ENCODE measurements at places on chromosomes 12 and 14.

DNA sequence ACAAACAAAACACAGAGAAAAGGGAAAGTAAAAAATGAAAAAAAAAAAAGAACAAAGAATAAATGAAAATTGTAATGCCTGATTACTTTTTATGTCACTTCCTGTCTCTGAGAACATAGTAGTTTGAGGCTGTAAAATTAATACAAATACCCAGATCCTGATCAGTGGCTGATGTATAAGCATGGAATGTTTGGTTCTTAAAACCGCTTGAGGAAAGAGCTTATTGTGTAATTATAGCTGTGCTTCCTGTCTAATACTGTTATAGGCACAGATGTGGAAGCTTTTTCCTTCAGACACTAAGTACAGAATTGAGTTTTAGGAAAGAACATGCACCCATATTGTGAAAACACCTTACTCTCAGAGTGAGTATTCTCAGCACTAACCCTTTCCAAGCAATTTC, 86.9 kb downstream of the AVPR1A start:
- H3K36me3 ChIP-seq = no peaks in the 10 kb centered on the region
- H3K4me3 ChIP-seq = no peak overlapping the region
- no peaks in the 10 kb centered on the region for H3K27me3 ChIP-seq

DNA sequence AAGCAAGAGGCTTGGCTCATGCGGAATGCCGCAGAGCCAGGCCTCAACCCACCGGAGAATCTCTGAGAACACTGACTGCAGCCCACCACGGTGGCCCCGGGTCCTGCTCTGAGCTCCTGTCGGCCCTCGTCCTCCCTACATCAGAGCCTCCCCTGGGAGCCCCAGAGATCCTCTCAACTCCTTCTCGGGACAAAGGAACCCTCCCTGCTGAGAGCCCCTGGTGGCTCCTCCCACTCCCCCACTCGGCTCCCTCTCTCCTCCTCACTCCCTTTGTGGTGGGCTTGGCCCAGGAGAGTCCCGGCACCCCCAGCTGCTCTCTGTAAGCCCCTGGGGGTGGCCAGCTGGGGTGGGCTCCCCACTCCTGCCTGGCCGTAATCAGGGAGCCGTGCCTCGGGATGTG, 11.1 kb upstream of the INF2 start:
- H3K4me1 ChIP-seq = peaks cover 24% of the 10 kb centered on the region
- H3K27me3 ChIP-seq = no peaks in the 10 kb centered on the region
- H3K27ac ChIP-seq = peak overlapping the region; percentile 90
- DNase-seq = peak; percentile 64
- no peaks in the 10 kb centered on the region for H3K36me3 ChIP-seq

DNA sequence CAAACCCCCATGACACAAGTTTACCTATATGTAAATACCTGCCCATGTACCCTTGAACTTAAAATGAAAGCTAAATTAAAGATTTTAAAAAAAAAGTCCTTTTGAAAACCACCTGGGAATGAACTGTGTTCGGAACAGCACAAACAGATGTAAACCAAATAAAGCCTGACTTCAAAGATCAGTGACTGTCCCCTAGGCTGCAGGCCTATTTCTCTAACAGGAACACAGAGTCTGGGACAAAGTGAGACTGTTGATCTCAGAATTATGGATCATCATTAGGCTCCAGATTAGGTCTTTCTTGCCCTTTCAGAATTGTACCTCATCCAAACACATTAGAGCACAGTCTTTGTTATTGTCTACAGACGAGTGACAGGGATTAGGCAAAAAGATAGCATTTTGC, 54.6 kb downstream of the PAH start:
- H3K27ac ChIP-seq = no peak overlapping the region
- DNase-seq = no peak
- no peaks in the 10 kb centered on the region for H3K4me1 ChIP-seq
- H3K27me3 ChIP-seq = no peaks in the 10 kb centered on the region

GRCh38 chr14:100900837-100901390, 2.6 kb downstream of the RTL1 start:
- peak; percentile 79 for DNase-seq
- no peaks in the 10 kb centered on the region for H3K27me3 ChIP-seq
- H3K27ac ChIP-seq = no peak overlapping the region
- H3K4me1 ChIP-seq = peaks cover 8% of the 10 kb centered on the region
- no peaks in the 10 kb centered on the region for H3K36me3 ChIP-seq
- H3K4me3 ChIP-seq = peak overlapping the region; percentile 32

GRCh38 chr14:76780875-76781647, 19.8 kb downstream of the VASH1 start:
- no peak for DNase-seq
- peaks cover 10% of the 10 kb centered on the region for H3K4me1 ChIP-seq
- H3K4me3 ChIP-seq = no peak overlapping the region
- H3K36me3 ChIP-seq = no peaks in the 10 kb centered on the region

GRCh38 chr14:72451054-72451972, 442.6 kb downstream of the DPF3 start:
- H3K27ac ChIP-seq = no peak overlapping the region
- no peaks in the 10 kb centered on the region for H3K36me3 ChIP-seq
- no peak overlapping the region for H3K4me3 ChIP-seq
- DNase-seq = peak; percentile 34
- peaks cover 3% of the 10 kb centered on the region for H3K4me1 ChIP-seq
- H3K27me3 ChIP-seq = no peaks in the 10 kb centered on the region

DNA sequence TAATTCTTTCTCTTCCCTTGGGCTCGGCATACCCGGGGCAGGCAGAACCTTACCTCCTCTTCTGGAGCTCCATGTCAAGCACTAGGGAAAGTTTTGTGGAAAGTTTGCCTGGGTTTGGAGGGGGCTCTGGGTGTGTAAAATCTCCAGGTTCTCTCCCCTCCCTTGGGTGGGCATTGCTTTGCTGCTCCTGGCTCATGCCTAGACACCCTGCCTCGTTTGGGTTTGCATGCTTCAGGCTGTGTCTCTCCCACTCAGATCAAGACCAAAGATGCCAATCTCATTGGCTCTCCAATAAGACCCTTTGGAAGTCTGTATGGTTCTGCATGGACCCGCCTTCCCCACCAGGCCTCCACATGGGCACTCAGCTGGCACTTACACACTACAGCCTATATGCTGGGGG, 6.2 kb upstream of the KRT2 start:
- H3K36me3 ChIP-seq = no peaks in the 10 kb centered on the region
- H3K4me3 ChIP-seq = no peak overlapping the region
- H3K27ac ChIP-seq = no peak overlapping the region
- no peak for DNase-seq
- H3K27me3 ChIP-seq = no peaks in the 10 kb centered on the region

- H3K36me3 ChIP-seq = no peaks in the 10 kb centered on the region
- H3K4me1 ChIP-seq = no peaks in the 10 kb centered on the region
- no peak overlapping the region for H3K27ac ChIP-seq
- no peak overlapping the region for H3K4me3 ChIP-seq
Observed at GRCh38 chr12:5407034-5407856, 24.7 kb upstream of the NTF3 start.

DNA sequence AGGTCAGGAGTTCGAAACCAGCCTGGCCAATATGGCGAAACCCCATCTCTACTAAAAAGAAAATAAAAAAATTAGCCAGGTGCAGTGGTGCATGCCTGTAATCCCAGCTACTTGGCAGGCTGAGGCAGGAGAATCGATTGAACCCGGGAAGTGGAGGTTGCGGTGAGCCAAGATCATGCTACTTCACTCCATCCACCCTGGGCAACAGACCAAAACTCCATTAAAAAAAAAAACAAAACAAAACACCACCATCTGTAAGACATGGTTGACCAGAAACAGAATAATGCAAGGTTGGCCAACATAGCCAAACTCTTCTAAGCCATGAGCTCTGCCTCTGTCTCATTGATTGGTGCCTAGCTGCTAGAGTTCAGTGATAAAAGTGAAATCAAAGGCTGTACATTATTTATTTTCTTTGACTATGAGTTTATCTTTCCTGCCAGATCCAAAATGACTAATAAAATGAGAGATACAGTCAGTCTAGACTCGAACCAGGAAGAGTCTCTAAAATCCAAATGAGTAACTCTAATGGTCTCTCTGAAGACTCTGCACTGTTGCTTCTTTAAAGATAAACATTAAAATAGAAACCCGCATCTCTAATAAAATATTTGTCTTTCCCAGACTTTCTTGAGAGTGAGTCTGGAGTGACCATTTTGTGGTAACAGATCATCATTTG, 404.7 kb downstream of the DAD1 start:
- H3K27ac ChIP-seq = no peak overlapping the region
- H3K4me3 ChIP-seq = no peak overlapping the region
- no peaks in the 10 kb centered on the region for H3K27me3 ChIP-seq
- no peaks in the 10 kb centered on the region for H3K4me1 ChIP-seq
- H3K36me3 ChIP-seq = no peaks in the 10 kb centered on the region

DNA sequence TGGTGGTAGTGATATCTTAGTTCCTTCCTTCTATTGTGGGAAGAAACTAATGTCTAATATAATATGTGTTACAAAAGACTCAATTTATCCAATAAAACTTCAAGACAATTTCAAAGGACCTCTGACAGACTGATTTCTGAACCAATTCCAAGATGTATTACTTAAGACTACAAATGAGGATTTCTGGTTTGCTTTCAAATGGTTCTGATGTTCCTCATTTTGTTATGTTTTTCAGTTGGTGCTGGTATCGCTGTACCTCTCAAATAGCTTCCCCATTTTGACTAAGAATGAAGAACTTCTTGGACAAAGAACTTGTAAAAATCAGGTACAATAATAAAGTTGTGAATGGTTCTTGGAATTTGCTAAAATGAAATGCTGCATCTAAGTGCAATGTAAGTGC, 19.4 kb upstream of the MBIP start:
- no peak for DNase-seq
- H3K27me3 ChIP-seq = no peaks in the 10 kb centered on the region
- no peak overlapping the region for H3K4me3 ChIP-seq
- no peaks in the 10 kb centered on the region for H3K4me1 ChIP-seq
- no peaks in the 10 kb centered on the region for H3K36me3 ChIP-seq
- H3K27ac ChIP-seq = no peak overlapping the region

DNA sequence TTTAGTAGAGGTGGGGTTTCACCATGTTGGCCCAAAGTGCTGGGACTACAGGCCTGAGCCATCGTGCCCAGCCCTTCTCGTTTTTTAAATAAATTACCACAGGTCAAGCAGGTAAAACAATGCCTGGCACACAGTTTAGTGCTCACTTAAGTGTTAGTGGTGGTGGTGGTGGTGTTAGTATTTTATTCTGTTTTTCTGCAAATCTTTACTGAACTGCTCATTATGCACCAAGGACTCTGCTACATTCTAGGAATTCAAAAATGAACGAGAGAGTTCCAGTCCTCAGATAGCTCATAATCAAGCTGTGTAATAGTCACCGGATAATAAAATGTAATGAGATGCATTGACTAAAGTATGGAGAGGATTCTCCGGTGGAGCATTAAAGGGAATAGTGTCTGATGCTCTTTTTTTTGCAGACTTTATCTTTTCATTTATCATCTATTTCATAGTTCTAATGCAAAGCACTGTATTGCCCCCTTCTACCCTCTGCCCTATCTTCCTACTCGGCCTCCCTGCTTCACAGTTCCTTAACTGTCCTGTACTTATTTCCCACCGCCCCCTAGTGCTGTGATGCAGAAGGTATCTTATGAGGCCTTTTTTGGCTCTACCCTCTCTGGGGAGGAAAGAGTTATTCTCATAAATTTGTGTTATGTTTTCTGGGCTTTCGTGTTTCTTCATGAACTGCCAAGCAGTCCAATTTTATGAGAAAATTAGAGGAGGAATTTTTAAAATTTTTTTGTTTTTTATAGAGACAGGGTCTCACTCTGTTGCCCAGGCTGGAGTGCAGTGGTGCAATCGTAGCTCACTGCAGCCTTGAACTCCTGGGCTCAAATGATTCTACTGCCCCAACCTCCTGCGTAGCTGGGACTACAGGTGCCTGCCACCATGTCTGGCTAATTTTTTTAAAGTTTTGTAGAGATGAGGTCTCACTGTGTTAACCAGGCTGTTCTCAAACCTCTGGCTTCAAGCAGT, 1.0 kb downstream of the ITFG2 start:
- H3K4me1 ChIP-seq = no peaks in the 10 kb centered on the region
- peak overlapping the region; percentile 40 for H3K27ac ChIP-seq
- H3K36me3 ChIP-seq = no peaks in the 10 kb centered on the region
- peak overlapping the region; percentile 20 for H3K4me3 ChIP-seq
- peak; percentile 85 for DNase-seq

- H3K4me1 ChIP-seq = no peaks in the 10 kb centered on the region
- no peak overlapping the region for H3K27ac ChIP-seq
- H3K36me3 ChIP-seq = peaks cover 2% of the 10 kb centered on the region
- H3K27me3 ChIP-seq = no peaks in the 10 kb centered on the region
- H3K4me3 ChIP-seq = no peak overlapping the region
- peak; percentile 68 for DNase-seq
Observed at GRCh38 chr12:54232790-54233189, 44.0 kb upstream of the SMUG1 start.

GRCh38 chr14:34502001-34502400, 37.5 kb downstream of the EAPP start:
- no peak overlapping the region for H3K27ac ChIP-seq
- H3K27me3 ChIP-seq = no peaks in the 10 kb centered on the region
- DNase-seq = no peak
- peaks cover 4% of the 10 kb centered on the region for H3K4me1 ChIP-seq
- no peaks in the 10 kb centered on the region for H3K36me3 ChIP-seq

- H3K4me1 ChIP-seq = no peaks in the 10 kb centered on the region
- H3K27ac ChIP-seq = no peak overlapping the region
- no peaks in the 10 kb centered on the region for H3K27me3 ChIP-seq
- H3K36me3 ChIP-seq = no peaks in the 10 kb centered on the region
- no peak overlapping the region for H3K4me3 ChIP-seq
Observed at GRCh38 chr12:19681007-19681406, 241.7 kb downstream of the AEBP2 start.

GRCh38 chr12:121784460-121784859, 9.0 kb downstream of the RHOF start:
- H3K27me3 ChIP-seq = no peaks in the 10 kb centered on the region
- H3K36me3 ChIP-seq = peaks cover 2% of the 10 kb centered on the region
- DNase-seq = no peak
- H3K27ac ChIP-seq = no peak overlapping the region
- H3K4me3 ChIP-seq = no peak overlapping the region
- H3K4me1 ChIP-seq = no peaks in the 10 kb centered on the region

DNA sequence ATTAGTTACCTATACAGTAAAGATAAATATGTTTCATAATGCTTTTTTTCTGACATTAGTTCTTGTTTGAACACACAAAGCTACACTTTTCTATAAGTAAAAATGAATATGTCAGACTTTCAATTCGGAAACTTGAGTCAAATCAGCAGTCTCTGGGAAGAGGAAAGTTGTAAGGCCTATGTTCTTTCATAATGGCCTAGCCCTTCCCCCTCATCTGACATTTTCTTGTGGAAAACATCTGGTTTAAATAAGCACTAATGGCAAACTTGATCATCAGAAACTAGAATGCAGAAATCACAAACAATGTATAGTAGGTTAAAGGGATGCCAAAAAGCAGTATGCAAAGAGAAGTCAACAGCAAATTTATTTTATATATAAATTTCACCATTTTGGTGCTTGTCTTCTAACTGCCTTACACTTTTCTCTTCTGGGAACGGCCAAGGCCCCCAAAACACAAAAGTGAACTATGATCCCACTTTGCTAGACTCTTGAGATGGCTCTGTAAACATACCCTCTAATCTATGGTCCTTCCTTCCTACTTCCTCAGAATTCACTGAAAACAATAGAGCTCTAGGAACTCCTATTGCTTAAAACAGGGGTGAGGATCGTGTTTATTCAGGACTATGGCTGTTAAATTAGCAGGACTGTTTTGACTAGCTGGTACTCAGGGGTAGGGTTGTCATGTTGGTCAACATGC, 444.1 kb downstream of the RAD51B start:
- peaks cover 23% of the 10 kb centered on the region for H3K4me1 ChIP-seq
- H3K27me3 ChIP-seq = no peaks in the 10 kb centered on the region
- no peak overlapping the region for H3K27ac ChIP-seq
- H3K4me3 ChIP-seq = no peak overlapping the region

GRCh38 chr14:37643701-37644100, 48.3 kb downstream of the TTC6 start:
- H3K36me3 ChIP-seq = no peaks in the 10 kb centered on the region
- H3K4me1 ChIP-seq = no peaks in the 10 kb centered on the region
- H3K27ac ChIP-seq = no peak overlapping the region
- H3K27me3 ChIP-seq = no peaks in the 10 kb centered on the region
- no peak for DNase-seq
- H3K4me3 ChIP-seq = no peak overlapping the region

All from mesendoderm (in vitro differentiated cells).